ENCODE measurements at places on chromosomes 6 and 20. TPM values are rescaled to one million over a fixed set of nuclear protein-coding genes. Genes with fewer than 3 reads are reported as not detected.

DNA sequence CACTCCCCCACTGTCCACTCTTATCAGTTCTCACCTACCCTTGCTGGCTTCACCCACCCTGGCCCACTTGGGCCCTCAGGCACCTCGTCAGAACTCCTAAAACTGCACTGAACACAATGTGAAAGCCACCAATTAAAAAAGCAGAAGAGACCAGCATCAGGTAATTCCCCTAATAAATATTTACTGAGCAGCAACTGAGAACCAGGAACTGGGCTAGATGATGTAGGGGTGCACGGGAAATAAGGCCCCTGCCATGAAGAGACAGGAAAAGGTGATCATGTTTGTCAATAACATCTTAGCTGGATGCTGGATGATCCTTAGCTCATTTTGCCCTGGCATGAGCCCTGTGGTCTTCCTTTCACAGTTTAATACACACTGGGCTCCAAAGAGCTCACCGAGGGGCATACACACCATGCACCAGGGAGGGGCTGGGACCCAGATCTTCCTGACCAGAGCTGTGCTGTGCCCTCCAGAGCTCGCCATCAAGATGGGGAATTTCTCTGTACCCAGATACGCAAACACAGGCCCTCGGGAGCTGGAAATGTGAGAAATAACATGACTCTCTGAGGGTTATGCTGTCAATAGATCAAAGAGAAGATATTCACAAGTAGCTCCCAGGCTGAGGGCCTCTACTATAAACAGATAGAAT is 113.6 kb upstream of the SLC22A16 start:
- no peak for DNase-seq

Gene MDFI
- not detected for total RNA-seq

GRCh38 chr6:35493307-35493983 is 3.4 kb downstream of the TEAD3 start:
- DNase-seq: no peak

DNA sequence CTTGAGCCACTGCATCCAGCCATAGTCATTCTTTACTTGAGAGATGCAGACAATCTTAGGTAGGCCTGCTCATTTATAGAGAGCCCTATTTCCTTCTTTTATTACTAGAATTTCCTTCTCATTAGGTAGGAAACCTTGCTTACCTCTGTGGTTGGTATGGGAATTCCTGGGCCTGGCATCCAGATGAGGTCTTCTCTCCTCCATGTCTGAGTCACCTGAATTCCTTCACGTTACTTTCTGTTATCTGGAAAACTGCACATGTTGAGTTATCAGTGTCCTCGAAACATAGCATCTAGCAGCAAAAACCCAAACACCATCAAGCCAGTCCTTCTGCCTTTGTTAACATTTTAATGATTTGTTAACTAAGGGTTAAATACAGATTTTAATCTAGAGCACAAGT is 2.2 kb downstream of the ZNFX1 start:
- DNase-seq: no peak

DNA sequence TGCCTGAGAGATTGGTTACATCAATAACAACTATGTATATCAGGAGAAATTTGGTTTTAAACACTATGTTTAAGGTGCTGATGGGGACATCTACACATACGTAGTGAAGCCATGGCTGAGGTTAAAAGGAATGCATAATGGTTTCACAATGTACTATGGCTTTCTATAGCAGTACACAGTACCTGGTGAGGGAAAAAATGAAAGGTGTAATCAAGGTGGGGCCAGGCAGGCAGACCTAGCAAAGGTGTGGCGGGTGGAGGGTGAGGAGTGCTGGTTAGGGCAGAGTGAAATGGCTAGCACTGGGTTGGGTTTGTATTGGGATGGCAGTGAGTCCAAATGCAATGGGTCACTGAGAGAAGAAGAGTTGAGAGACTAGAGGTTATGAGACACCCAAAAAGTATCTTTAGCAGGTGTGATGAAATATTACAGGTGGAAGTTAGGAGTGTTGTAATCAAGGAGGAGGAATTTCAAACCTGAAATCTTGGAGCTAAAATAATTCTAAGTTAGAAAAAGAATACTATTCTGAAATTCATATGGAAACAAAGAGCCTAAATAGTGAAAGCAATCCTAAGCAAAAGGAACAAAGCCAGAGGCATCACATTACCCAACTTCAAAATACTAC is 22.3 kb downstream of the PAQR8 start:
- DNase-seq: no peak

GRCh38 chr6:106895703-106896040 is 78.9 kb downstream of the CD24 start:
- no peak for DNase-seq

Gene EFHC1
- 30.3 TPM for total RNA-seq

DNA sequence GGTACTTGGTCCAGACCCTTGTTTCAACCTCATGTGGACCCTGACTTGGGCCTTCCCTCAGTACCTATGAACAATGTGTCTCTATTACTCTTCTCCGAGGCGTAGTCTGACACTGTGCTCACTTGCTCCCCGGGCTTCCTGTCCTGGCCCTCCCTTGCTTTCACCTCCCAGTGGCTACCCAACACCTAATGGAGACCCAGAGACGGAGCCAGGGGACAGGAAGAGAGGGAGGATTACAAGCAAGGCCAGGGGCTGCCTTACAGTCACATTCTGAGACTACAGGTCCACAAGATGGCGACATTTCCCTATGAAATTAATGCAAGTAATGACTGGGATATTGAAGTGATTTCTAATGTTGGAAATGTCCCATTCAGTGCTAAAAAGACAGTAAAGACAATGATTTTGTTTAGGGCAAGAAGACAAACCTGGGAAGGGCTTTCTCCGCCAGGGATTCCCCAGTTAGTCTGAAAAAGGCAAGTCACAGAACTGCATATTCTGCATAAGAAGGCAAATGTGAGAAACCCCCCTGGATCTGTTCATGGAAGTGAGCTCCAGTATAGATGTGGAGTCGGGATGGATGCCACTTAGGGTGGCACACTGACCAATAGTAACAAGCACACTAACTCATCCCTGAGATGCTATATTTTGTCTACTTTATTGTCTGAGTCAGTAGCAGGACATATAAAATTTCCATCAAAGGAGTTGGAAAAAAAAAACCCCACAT is 44.0 kb upstream of the ZBTB24 start:
- peak; percentile 87 for DNase-seq

DNA sequence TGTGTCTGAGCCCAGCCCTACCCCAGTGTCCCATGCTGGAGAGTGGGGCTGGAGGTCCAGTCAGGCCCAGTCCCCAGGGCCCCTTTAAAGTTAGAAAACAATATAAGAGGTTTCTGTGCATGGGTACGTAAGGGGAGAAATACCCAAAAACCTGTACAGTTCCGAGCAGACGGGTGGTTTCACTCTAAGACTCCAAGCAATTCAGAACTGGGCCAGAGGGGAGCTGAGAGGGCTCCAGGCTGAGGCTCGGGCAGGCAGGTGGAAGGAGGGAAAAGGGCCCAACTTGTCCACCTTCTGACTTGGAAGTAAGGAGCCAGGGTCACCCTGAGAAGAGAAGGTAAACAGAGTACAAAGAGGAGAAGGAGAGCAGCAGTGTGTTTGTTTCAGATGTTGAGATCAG is 296.0 kb downstream of the CDH4 start:
- no peak for DNase-seq

Gene RALGAPA2
- total RNA-seq: 10.8 TPM

Gene RPP21
- 25.1 TPM for total RNA-seq

Gene CCDC170
- 0.82 TPM for total RNA-seq

Gene ITPA
- total RNA-seq: 26.2 TPM

Gene SNX5
- 147 TPM for total RNA-seq

GRCh38 chr20:29297411-29298270 is 1959.8 kb upstream of the DEFB115 start:
- DNase-seq: no peak

DNA sequence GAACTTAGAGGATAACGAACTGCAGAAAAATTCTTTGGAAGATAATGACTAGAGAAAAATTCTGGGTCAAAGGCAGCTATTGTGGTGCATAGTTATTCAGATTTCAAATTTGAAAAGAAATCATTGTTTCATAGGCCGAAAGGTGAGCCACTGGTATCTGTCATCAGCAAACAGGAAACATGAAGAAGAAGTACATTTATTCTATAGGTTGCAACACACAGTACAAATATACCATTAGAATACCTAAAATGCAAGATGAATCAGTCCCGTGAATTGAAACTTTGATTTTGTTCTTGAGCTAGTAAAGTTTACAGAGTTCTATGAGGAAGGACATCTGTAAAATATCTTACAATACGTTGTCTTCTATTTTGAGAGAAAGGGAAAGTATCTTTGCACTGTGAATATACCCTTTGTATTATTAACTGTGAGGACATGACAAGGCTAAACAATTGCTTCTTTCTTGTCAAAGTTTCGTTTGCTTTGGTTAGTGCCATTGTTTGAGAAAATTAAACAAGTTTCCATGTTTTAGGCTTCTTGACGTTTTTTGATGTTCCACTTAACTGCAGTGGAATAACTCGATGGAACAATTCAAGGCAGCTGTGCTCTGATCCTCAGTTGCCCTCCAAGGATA is 84.7 kb downstream of the HDGFL1 start:
- DNase-seq: no peak

- DNase-seq: no peak
Measured at GRCh38 chr6:143009851-143010250, 50.8 kb upstream of the AIG1 start.

DNA sequence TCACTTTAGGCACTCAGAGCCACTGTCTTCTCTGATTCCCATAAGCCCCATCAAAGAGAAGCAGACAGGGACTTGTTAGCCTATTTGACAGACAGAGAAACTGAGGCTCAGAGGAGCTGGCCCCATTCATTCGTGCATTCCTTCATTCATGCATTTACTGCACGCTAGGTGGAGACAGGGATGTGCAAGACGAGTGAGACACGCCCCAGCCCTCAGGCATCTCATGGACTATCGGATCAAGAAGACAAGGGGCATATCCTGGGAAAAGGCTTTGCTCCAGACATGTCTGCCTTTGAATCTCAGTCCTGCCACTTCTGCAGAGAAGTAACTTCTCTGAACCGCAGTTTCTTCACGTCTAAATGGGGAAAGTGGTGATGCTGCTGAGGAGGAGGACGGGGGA is 54.1 kb downstream of the BPIFB1 start:
- DNase-seq: no peak

DNA sequence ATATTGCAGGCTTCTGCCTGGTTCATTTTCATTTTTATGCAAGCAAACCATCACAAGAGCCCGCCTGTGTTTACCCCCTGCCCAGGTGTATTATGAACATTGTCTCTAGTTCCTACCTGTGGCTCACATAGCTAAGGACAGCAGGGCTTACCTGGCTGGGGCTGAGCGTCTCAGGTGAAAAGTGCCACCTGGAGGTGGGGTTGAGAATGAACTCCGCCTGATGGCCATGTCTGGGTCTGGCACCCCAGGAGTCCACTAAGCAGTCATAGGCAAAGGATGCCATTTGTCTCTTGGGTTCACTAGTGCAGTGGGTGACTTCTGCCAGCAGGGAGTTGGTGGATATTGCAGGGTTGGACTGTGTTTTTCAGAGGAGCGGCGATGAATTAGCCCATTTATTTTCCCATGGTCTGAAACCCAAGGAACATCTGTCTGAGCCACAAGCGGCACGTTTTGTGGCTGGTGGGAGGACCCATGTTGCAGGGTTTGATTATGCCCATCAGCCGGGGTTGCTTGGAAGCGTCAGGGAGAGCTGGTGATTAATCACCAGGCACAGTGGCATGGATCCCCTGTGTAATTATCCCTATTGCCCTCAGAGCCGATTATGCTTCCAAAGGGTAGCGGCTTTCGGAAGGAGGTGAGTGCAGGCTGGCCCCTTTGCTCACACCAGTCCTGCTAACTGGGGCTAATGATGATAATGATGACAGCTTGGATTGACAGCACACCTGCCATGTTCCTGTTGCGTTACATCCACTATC is 92.1 kb downstream of the CDH26 start:
- no peak for DNase-seq

Gene CD24
- total RNA-seq: 4.5 TPM

Gene EBF4
- 0.09 TPM for total RNA-seq

- DNase-seq: no peak
Measured at GRCh38 chr6:85997206-85997605, 354.5 kb upstream of the SYNCRIP start.

DNA sequence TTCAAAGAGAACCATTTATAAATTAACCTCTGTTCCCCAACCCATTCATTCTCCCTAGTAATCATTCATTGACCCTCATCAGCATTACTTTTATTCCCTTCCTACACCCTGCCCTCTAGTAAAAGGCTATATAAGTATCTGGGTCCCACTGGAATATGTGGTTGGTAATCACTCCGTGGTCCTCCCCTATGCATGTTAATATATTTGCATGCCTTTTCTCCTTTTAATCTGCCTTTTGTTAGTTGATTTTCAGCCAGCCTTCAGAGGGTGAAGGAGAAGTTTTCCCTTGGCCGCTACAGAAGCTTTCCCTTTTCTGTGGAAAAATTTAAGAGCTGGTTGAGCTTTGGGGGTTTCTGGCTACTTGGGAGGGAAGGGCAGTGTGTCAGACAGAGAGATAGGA is 585.6 kb downstream of the UTRN start:
- DNase-seq: no peak

GRCh38 chr6:156953127-156953478 is 175.9 kb downstream of the ARID1B start:
- DNase-seq: no peak

Gene SMLR1
- not detected for total RNA-seq

DNA sequence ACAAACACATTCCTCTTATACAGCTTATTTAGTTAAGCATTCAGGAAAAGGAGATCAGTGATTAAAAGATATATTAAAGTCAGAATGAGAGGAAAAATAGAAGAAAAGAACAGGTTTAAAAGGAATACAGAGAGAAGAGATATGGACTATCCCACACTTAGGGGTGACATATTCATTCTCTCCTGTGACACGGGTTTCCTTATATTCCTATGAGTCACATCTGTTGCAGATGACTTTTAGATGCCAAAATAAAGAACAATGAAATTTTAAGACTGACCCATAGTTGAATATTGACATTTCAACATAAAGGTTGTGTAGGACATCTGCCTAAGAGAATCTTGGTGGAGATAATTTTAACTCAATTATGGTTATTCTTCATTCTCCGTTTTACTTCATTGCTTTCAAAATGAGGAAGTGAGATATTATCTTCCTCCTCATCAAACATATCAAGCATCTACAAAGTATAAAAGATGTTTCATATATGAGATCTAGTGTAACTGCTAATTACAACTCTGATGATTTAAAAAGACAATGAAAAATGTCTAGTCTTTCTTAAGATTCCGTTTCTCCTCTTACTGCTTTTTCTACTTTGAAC is 1336.7 kb upstream of the CITED2 start:
- no peak for DNase-seq

Gene APCDD1L
- 1.6 TPM for total RNA-seq

- no peak for DNase-seq
Measured at GRCh38 chr6:157557559-157557958, 176.6 kb downstream of the ZDHHC14 start.

DNA sequence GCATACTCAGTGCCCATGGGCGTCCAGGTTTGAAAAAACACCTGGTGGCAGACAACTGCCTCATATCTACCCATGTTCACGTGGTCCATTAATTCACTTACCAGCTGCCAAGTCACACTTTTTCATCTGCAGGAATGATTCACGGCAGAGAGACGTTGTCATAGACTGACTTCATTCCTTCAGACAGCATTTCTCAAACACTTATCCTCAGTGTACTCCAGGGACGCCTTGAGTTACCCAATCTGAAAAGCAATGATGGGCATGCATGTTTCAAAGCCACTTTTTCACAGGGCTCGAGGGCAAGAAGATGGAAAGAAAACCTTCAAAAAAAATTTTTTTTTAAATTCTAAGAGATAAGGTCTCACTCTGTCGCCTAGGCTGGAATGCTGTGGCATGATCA is 6.0 kb downstream of the MMP24OS start:
- peak; percentile 33 for DNase-seq

- no peak for DNase-seq
Measured at GRCh38 chr6:89481695-89482094, 48.7 kb downstream of the ANKRD6 start.

GRCh38 chr6:113397236-113397635 is 459.9 kb upstream of the MARCKS start:
- DNase-seq: peak; percentile 57

Data from fibroblast of the aortic adventitia (primary cell).